Effector memory CD4-positive, alpha-beta T cell (primary cell): ENCODE measurements at places on chromosomes 6 and 20.

DNA sequence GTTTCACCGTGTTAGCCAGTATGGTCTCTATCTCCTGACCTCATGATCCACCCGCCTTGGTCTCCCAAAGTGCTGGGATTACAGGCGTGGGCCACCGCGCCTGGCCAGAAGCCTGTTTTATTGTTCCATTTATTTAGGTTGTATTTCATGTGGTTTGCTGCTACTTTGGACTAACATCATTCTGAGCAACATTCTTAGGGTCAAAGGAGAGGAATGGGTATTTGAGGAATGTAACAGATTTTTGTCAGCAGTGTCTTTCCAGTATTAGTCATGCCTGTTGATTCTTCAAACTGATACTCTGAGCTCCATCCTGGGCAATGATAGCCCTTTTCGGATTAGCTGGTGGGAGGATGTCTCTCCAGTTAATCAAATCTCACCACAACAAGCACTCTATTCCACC lies 213.0 kb upstream of the CITED2 start:
- no peak for DNase-seq

DNA sequence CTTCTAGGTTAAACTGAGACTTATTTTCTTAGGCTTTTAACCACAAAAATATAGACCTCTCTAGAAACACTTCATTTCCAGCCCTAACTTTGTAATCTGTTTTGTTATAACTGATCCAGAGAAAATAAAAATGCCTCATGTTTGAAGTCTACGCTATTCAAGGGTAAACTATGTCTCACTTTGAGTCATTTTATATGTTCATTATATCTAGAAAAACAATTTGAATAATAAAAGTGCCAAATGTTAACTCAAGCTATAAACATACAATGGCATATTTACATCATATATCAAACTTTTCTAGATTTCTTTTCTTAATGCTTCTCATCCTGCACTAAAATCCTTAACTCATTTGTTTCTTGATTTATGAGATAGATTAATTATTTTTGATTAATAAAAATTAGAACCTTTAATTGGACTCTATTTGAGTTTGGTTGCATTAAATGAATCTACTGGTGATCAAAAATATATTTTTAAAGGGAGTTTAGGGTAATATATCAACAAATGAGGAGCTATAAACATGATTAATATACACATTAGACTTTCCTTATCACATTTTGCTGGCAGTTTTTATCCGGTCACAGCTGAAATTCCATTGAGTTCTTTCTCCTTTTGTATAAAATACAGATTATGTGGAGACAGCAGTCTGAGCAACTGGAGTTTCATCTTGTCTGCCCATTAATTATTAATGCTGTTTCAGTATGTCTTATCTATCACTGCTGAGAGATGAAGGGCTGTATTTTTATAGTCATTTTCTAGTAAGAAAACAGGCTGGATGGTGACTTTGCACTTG lies 246.5 kb downstream of the TBX18 start:
- no peak for DNase-seq

GRCh38 chr6:136549300-136550044 lies 750 bp downstream of the MAP7 start:
- peak; percentile 0 for DNase-seq

DNA sequence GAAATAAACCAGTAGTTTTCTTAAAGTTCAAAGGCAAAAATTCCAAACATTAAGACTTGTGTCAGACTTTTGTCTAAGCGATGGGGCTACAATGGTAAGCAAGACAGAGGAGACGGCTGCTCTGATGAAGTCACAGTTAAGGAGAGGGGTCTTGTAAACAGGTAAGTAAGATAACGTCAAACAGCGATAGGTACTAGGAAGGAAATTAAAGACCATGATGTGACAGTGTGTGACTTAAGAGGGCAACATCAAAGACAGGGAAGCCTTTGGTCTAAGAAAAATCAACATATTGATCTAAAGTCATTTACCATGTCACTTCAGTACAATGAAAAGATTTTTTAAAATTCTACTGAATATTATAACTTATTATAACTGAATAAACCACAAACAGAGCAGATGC lies 23.1 kb downstream of the NUDT3 start:
- no peak for DNase-seq

- DNase-seq: no peak
Measured at GRCh38 chr6:63706630-63707029, 71.0 kb downstream of the PHF3 start.

DNA sequence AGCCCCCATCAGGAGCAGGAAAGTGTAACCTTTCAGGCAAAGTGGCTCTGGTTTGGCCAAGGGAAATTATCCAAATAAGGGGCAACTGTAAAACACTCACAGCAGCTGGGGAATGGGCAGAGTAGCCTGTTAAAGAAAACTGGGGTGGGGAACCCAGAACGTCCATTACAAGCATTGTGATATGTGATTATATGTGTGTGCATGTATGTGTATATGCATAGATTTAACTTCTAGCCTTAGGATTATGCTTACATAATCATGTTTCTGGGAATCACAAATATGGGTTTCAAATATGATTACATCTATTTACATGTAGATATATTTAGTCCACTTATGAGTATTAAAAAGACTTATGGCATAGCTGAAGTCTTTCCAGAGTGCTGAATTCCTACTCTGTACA lies 278.1 kb upstream of the JAG1 start:
- DNase-seq: no peak

GRCh38 chr6:148720897-148721296 lies 25.9 kb upstream of the UST start:
- no peak for DNase-seq

DNA sequence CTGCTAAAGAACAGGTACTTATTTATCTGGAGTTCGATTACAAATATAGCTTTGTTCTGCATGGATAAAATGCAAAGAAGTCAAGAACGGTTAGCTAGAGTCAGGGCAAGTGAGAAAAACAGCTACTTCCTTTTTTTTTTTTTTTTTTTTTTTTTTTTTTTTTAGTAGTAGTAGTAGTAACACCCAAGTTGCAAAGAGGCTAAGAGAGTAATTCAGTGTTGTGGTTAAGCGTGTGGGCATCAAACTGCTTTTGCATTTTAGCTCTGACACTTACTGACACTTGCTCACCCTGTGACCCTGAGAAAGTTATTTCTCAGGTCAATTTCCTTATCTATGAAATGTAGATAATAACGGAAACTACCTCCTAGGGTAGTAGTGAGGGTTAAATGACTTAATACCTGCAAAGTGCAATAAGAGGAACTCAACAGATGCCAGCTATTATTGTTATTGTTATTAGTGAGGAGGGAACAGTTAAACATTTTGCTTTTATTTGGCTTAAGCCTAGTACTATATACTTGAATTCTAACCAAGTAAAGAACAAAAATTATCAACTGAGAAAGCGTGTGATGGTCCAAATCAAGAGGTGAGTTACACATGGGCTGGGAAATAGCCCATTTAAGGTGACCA lies 86.7 kb upstream of the BACH2 start:
- no peak for DNase-seq

GRCh38 chr6:150659046-150659763 lies 59.5 kb downstream of the PLEKHG1 start:
- no peak for DNase-seq

DNA sequence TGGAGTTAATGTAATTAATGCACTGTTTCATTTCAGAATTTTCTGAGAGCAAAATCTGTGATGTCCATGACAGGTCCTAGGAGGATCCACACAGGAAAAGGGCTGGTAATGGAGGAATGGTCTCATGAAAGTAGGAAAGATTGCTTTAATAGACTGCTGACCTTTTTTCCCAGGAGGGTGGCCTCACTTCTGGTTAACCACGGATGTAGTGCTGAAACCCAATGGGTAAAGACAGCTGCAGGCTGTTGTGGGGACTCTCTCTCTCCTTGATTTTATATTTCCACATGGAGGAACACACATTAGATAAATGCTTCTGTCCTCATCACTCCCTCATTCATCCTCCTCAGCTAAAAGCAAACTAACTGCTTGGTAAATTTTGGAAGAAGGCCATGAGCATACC lies 23.6 kb upstream of the RIPOR2 start:
- DNase-seq: no peak

- no peak for DNase-seq
Measured at GRCh38 chr20:8161264-8162071, 29.4 kb downstream of the PLCB1 start.

GRCh38 chr6:109874086-109874485 lies 104.0 kb upstream of the GPR6 start:
- DNase-seq: no peak

DNA sequence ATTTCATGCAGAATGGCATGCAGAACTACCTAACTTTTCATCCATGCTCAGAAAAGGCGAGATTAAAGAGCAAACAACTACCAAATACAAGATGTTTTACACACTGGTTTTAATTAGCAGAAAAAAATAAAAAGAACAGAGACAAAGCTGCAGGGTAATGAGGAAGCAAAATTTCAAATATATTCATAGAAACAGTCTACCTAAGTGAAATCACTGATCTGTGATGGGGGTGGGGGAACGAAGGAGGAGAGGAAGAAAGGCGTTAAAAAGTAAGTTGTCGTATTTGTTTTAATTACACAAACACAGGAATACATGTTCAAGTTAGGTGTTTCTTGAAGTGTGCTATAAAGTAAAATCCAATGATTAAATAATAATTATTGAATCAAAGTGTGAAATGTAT lies 42.1 kb downstream of the MAP3K7 start:
- no peak for DNase-seq
